ENCODE measurements at places on chromosomes 13 and 19.

- DNase-seq = peak; percentile 64
These were observed 546 bp upstream of the ZNF546 start for GRCh38 chr19:39996218-39996810.

DNA sequence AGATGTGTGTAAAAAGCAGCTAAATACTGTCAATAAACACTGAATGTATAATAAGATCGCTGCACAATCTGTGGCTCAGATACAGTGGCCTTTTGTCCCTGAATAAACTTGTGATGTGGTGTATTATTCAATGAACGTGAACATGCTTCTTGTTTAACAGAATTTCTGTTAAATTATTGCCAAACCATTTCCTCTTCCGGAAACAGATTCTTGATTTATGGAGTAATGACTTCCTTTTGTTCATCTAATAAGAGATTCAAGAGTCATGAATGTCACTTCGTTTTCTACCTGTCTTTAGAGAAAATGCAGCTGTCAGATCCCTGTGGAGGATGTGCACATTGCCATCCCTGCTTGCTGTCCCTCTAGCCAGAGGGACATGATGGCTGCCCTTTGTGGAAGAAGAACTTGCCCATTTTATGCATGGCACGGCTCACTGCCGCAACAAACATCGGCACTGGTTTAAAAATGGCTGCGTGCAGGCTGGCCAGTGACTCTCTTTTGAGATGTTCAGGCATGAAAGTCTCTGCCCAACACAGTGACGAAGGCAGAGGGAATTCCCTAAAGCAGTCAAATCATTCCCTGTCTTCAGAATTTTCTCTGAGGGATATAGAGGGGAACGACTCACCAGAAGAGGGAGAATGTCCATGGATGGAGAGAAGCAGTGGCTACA is 3.1 kb upstream of the TNFSF13B start:
- no peak for DNase-seq

DNA sequence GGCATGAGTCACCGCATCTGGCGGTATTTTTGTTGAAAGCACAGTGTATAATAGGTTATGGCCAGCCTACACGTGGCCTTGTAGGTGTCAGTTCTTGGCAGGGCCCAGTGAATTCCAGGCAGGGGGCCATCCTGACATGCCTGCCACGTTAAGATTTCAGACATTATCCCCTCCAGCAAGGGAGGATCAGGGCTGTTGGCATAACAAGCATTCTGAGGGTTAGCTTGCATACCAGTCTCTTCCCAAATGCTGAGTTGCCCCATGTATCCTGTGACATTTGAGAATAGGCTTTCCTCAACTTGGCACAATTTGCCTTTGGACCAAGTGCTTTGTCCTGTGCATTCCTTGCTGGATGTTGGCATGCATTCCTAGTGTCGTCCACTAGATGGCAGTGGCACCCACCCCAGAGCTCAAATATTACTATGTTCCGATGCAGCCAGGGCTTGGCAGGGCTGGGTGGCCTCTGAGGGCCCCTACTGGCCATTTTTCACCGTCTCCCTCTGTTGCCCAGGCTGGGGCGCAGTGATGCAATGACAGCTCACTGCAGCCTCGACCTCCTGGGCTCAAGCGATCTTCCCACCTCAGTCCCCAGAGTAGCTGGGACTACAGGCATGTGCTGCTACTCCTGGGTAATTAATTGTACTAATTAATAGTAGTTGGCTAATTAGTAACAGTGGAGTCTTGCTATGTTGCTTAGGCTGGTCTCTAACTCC is 31.2 kb downstream of the NLRP12 start:
- peak; percentile 92 for DNase-seq

DNA sequence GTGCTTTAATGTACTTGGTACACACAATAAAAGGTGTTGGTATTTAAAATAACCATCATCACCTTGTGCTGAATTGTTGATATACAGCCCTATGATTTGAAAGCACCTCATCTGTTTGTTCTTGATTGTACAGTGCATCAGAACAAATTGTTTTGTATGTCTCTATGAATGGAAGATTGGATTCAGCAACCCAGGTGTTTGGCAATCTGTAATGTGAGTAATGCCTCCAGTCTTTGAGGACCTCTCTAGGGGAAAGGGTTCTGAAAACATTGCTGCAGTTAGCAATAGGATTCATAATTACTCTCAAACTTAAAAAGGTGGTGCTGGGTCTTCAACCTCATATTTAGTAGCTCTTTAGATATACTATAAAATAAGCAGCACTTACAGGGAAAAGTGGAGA is 341.8 kb downstream of the OXGR1 start:
- DNase-seq = no peak

DNA sequence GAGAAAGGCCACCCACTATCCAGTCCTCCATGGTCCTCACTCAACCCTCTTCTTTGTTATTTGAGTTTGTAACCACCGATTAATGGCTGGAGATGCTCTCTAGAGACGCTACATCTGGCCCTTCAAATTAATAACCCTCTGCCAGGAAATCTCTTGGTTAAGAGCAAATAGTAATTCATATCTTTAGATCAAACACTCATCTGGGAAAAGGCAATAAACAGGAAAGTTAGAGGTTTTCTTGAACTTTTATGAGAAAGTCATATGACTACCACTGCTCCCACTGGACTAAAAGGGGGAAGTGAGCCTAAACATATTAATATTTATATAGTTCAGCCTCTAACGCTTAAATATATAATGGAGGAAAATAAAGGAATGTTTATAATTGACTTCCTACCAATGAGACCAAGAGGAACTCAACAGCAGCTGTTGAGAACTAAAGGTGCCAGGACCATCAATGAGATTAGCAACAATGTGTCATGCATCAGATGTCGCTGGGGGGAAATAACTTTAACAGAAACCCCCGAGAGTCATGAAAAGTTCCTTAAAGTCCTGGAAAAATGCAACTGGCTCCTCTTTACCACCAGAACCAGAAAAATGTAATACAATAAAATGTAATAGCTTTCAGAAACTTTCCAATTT is 2.7 kb downstream of the TBC1D4 start:
- no peak for DNase-seq

GRCh38 chr19:49020931-49021895 is 2.9 kb downstream of the CGB3 start:
- DNase-seq = no peak

Measured in fibroblast of the aortic adventitia (primary cell).